Activated T-helper 1 cell treated with anti-CD3 and anti-CD28 coated beads, Interleukin-2, amount 50 U/mL, for 16 hours (primary cell): ENCODE measurements at places on chromosomes 7 and 10.

DNA sequence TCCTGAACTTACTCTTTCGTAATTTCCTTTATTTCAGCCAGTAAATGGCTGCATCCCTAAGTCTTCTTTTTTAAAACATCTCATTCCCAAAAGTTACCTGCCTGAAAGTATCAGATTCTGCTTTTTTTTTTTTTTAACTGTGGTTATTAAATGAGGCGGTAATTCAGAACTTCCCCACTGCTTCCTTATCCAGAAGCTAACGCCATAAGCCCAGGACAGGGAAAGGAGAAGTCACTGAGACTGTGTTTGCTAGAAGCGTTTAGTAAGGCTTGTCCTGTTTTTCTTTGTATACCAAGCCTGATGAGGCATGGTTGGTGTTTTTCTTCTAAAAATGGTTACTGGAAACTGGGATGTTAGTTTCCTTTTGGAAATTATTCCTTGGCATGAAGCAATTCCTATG is 197.8 kb downstream of the CELF2 start:
- DNase-seq, result no peak

DNA sequence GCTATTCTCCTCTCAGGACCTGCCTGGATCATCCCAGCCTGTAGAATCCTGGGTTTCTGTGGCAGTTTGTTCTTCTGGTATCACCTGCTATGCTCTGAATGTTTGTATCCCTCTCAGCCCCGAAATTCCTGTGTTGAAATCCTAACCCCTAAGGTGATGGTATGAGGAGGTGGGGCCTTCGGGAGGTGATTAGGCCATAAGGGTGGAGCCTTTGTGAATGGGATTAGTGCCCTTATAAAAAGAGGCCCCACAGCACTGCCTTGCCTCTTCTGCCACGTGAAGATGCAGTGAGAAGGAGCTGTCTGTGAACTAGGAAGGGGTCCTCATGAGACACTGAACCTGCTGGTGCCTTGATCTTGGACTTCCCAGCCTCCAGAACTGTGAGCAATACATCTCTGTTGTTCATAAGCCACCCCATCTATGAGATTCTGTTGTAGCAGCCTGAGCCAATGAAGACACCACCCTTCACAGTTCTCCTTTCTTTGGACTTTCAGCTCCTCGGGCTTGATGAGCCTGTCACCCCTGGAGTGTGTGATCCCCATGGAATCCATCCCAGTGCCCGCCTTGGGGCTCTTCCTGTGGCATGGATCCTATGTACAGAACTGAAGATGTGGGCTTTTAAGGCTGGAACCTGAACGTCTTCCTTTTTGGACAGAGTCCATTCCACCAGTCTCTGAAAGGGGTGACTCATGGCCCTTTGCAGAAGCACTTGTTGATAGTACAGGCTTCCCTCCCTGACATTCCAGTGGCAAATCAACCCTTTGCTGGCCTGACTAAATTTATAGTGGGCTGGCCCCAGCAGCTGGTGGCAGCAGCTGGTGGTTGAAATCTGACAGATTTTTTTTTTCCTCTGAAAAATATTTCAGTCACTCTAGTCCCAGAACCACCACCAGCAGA is 138.0 kb downstream of the TACC2 start:
- DNase-seq, result no peak

GRCh38 chr7:122893486-122893885 is 7.2 kb upstream of the CADPS2 start:
- DNase-seq, result no peak

- DNase-seq, result no peak
These were observed 120.1 kb upstream of the PITRM1 start for GRCh38 chr10:3292636-3293035.

DNA sequence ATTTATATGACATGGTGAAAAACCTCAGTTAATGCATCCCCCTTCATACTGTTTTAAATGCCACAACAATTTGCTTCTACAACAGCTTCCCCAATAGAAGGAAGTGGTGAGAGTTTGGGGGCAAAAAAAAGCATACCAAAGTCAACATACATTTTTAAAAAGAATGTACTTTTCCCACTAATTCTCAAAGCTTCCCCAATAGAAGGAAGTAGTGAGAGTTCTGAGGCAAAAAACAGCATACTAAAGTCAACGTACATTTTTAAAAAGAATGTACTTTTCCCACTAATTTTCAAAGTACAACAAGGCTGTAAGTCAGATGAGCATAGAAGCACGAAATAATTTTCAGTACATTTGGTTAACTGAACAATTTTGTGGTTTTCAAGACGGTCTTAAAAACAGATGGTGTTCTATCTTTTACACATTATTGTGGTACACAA is 24.0 kb downstream of the WASL start:
- no peak for DNase-seq
